Neural crest cell (in vitro differentiated cells): ENCODE measurements at places on chromosomes 1 and 21.

DNA sequence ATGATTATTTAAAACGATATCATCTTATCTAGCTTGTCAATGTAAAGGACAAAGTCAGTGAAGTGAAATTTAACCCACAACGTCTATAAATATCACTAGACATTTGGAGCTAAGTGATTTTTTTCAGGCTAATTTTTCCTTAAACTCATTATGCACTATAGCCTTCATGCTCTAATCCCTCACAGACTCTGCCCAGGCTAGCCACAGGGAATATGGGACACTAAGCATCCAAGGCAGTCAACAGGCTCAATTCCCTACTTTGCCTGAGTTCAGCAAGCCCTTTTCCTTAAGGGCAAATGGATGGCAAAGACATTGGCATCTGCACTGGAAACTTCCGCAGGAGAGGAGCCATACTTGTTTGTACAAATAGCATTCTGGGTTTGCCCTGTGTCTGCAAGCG is 577.0 kb downstream of the LMO4 start:
- no peak for DNase-seq

DNA sequence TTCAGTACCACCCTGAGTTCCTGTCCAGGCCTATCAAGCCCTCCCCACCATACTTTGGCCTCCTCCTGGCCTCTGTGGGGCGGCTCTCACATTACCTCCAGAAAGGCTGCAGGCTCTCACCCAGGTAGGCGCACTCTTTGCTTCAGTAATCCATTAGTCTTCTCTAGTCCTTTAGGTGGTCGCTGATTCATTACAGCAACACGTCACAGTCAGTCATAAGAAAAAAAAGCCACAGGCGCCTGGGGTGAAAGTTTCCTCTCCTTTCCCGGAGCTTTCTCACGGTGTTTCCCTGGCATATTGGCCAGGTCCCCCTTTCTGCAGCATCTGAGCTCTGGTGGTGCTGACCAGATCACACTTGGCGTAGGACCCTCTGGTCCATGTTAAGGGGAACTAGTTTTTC is 12.1 kb downstream of the SLFNL1 start:
- DNase-seq: no peak

- DNase-seq: no peak
Observed at GRCh38 chr1:18725231-18725895, 94.7 kb downstream of the PAX7 start.

DNA sequence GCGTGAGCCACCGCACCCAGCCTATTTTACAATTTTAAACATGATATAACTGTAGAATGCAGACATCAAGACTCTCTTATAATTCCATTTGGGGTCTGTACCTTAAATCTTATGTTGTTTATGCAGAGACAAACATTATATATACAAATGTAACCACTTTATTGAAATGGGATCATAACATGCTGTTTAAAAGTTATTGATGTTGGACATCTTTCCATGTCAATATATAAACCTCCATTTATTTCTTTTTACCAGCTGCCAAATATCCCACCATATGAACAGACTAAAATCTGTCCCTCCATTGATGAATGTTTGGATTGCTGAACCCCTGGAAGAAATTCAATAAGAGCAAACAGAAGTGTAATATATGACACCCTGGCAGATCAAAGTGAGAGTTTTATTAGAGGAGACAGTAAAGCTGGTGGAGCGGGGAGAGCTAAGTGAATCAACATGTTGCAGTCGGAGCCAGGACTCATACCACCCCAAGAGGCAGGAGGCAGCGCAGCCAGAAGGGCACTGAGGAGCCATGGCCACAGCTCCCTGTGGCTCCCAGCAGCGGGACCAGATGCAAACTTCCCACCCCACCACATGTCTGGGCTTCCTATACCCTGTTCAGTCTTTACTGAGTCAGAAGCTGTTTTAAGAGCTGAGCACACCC is 4.7 kb upstream of the PCSK9 start:
- DNase-seq: no peak

GRCh38 chr21:39330001-39330400 is 16.6 kb upstream of the BRWD1 start:
- no peak for DNase-seq
